DMS53 (cell line): ENCODE measurements at places on chromosomes 2 and 18.

DNA sequence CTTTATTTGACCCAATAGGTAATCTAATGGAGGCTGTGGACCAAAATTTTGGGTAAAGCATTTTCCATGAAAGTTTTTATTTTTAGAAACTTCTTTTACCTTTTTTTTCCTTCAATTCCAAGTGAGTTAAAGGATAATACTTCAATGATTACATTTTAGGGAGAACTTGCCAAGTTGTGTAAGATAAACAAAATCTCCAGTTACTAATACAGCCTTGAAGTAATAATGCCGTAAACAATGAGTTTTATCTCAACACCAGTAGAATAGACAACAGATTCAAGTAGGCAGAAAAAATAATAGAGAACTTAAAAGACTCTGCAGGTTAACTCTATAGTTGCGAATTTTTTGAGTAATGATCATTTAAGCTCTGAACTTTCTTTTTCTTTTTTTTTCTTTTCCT lies 807.4 kb downstream of the CNTNAP5 start:
- no peak for DNase-seq

DNA sequence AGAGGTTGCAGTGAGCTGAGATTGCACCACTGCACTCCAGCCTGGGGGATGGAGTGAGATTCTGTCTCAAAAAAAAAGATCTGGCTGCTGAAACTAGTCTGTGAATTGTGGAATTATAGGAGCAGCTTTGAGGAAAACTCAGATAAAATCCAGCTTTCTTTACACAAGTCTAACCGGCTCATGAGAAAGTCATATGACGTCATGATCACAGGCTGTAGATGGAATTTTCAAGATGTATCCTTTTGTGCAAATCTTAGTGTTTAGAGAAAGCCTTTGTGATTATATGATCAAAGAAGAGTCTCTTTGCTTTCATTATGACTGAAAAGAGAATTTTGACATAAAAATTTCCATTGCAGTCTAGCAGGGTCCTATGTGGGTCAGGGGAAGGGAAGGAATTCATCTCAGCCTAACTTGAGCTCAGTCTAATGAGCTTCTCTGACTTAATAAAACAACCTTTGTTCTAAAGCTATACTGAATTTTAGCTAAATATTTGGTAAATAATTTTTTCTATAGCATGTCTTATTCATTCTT lies 90.2 kb upstream of the NCK2 start:
- no peak for DNase-seq

- no peak for DNase-seq
These were observed 37.0 kb downstream of the RAPGEF4 start for GRCh38 chr2:172772633-172773032.

- no peak for DNase-seq
These were observed 2.9 kb downstream of the BCS1L start for GRCh38 chr2:218662377-218662776.

DNA sequence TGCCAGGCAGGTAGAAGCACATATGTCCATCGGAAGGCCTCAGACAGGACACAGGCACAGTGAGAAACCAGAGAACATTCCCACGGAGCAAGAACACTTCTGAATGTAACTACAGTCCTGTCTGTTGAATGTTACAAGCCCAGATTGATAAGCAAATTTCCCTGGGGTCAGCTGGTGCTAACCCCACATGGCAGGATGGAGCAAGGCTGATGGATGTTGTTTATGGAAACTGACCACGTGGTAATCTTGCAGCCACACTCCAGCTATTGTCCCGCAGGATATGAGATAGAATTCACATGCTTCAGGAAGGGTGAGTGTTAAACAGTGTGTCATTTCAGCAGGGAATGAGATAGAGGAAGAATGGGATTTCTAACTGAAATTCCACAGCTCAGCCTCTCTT lies 138.8 kb upstream of the COPS8 start:
- DNase-seq: no peak

DNA sequence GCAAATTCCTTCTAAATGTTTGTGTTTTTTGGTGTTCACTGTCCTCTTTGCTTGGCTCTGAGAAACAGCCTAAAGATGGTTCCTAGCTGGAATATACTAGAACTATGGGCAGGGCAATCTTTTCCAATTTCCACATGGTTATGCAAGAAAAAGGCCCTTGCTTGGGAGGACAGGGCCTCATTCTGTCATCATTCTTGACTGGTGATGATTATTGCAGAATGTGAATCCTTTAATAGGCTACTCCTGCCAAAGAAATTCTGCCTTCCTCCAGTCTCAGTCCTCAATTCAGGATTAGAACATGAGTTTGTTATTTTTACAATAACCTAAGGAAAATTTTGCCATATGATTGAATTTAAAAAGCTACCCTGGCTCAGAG lies 218.7 kb downstream of the HNMT start:
- no peak for DNase-seq

DNA sequence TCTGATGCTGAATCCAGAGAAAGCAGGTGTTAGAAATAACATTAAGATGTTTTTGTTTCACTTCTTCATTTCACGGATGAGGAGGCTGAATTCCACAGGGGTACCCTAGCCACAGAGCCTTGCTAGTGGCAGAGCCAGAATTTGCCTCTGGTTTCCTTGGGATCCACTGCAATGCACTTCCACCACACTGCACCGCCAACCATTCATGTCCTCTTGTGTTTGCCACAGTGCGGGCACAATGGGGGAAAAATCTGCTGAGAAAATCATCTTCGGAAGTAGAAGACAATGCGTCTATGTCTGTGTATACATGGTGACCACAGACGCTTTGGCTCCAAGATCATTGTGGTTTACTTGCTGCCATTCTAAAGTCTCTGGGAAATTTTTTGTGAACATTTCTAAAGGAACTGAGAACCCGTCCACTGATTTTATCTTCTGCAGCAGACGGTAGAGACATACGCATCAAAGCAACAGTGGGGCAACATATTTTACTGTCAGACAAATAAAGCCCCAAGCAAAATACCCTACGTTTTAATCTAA lies 14.9 kb downstream of the ICOS start:
- no peak for DNase-seq

DNA sequence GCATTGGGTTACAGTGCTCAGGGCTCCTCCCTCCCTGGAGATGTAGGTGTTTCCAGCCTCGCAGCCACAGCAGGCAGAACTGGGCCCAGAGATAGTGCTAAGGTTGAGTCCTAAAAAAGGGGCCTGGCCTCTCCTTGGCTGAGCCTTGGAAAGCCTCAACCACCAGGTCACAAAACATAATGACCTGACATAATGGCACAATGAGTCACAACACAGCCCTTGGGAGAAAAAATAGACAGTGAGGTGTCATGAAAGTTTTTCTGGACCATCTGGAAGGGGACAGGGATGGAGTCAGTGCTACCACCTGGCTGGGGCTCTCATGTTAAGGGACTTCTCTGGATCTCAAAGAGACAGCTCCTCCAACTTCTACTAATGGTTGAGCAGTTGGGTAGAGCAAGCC lies 92.4 kb upstream of the LCLAT1 start:
- no peak for DNase-seq

GRCh38 chr2:211347328-211347727 lies 790.9 kb downstream of the CPS1 start:
- DNase-seq: peak; percentile 31

DNA sequence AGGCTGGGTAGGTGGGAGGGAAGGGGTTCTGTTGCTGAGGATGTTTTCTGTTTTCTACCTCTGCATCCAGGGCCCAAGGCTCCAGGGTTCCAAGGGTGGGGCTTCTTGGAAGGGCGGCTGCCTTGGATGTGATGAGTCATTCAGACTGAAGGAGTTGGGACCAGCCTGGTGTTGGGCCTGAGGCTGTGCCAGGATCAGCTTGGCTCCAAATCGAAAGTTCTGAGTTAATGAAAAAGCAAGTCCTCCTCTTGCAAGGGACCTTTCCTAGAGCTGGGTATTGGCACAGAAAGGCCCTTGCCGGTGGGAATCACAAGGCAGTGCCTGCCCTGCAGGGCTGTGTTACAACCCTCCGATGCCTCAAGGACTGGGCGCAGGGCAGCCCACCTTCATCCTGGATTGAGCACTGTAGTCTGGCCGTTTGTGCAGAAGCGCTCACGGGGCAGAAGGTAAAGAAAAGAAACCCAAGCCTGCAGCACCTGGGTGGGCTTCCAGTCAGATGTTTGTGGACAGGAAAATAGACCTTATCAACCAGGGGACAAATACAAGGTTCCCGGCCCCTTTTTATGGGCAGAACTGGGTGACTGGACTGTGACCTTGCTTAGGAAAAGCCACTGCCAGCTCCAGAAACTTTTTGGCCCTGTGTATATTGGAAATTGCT lies 52.5 kb upstream of the MCFD2 start:
- no peak for DNase-seq

GRCh38 chr2:142041105-142041504 lies 89.7 kb downstream of the LRP1B start:
- no peak for DNase-seq

- DNase-seq: no peak
These were observed 331.2 kb upstream of the MYT1L start for GRCh38 chr2:2662037-2662846.

DNA sequence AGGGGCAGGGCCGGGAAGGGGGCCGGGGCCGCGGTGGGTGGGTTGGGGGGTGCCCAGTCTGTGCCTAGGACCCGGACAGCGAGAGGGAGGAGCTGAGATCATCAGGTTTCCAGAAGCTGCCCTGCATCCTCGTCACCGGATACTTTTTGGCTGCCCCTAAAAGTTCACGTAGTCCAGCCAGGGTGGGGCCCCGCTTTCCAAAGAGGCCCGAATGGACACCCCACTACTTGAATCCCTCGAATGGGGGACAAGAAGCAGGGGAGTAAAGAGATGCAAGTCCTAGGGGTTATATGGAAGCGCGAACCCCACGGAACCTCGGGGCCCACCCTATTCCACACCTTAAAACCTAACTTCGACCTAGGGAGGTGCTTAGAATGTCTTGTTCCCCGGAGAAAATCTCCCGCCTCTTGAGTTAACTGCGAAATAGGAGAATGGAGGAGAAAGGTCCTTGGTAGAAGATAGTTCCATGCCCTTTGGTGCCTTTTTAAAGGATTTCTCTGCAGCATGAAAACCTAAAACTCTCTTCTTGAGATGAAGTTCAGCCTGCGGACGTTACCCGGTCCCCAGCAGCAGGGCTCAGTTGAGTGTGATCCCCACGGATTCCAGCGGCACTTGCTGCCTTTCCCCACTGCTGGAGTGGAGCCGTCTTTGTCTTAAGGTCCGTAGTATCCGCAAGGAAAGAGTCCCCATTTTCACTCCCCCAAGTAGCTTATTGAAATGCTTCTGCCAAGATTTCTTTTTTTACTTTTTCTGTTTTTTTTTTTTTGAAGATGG lies 2.1 kb upstream of the RNF152 start:
- DNase-seq: peak; percentile 37
